NCI-H345 (cell line): ENCODE measurements at places on chromosomes 6 and 20.

- DNase-seq = no peak
Measured at GRCh38 chr20:32216179-32217142, 8.8 kb downstream of the POFUT1 start.

GRCh38 chr20:38628580-38629470, 27.2 kb downstream of the ARHGAP40 start:
- no peak for DNase-seq

DNA sequence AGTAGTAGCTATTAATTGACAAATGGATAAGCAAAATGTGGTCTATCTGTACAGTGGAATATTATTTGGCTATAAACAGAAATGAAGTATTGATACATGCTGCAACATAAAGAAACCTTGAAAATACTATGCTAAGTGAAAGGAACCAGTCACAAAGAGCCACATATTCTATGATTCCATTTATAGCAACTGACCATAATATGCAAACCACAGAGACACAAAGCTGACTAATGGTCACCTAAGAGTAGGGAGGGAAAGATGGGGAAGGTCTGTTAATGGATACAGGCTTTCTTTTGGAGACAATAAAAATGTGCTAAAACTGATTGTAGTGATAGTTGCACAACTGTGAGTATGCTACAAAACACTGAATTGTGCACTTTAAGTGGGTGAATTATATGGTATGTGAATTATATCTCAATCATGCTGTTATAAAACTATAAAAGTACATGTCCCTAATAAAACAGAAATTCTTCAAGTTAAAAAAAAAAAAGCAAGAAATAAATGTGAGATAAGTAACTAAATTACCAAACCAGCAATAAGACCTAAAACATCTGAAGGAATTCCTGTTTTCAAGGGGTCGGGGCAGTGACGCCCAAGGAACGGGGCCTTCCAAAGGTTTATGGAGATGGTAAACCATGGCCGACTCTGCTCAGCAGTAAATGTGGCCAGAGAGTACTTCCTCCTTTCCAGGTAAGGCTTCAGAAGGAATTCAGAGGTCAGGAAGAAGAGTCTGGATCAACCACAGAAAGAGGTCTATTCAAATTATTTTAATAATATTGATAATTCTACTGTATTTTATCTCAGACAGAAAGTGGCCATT, 75.4 kb downstream of the ARHGAP18 start:
- no peak for DNase-seq

DNA sequence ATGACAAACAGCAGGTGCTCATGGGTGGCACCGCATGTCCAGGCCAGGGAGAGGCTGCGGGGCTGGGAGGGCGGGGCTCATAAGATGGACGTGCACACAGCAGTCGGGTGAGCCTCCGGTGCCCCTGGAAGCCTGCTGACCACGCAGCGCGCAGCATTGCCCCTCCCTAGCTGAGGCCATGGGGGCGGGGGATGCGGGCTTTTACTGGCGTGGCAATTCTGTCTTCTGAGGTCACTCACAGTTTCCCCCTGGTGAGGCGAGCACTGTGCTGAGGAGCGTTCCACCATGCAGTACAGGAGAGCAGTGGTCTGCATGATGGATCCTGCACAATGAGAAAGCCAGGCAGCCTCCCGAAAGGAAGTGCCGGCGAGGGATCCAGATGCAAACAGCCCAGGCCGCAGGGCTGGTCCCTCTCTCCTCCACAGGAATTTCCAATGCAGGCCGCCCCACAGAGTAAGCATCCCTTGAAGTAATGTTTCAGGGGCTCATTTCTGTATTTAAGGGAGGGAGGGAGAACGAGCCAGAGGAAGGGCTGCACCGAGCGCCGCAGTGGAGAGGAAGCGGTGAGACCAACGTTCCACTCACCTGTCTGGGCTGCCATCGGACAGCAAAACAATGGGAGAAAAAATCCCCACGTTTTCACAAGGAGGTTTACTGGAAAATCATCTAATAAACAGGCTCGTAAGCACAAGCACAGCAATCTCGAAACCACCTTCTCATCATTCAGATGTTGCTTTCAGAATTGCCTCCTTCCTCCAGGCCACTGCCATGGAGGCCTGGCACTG, 56.0 kb downstream of the IRF4 start:
- DNase-seq = no peak
